ENCODE measurements at places on chromosomes 6 and 20.

GRCh38 chr6:372336-372911, 19.1 kb upstream of the IRF4 start:
- DNase-seq, result no peak

DNA sequence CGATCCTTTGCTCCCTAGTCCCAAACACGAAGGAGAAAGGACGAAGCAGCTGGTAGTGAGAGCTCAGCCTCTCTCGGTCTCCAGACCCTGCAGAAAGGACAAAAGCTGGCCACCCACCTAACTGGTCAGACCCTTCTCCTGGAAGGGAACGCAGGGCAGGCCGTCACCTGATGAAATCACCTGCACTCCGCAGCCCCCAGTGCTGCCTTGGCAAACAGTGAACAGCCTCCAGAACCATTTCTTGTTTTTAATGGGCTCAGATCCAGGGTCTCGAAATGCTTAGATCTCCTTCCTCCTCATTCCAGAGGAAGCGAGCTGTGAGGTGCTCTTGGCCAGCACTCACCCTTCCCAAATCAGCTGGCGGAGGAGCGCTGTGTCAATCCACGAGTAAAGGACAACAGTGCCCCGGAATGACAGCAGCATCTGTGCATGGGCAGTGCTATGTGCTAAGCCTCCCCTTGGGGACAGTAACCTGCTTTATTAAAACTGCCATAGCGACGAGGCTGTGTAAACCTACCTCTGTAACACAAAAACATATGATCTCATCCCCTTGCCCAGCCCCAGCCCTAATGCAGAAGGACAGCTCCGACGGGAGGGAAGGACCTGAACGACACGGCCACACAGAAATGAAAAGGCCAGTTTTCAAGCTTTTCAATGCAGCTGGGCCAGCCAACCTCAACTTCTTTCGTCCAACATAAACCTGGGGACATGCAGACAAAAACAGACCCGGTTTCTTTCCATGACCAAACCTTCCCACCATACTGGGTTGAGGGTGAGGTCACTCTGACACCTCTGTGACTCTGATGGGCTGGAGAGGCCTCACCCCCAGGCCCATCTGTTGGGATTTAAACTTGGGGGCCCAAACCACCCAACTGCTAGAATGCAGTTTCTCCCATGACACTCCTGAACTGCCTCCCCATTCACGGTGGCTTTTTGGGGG, 43.3 kb downstream of the SULF2 start:
- no peak for DNase-seq

- no peak for DNase-seq
Observed at GRCh38 chr6:129236001-129236517, 353.1 kb downstream of the LAMA2 start.

- no peak for DNase-seq
Observed at GRCh38 chr20:55160037-55160436, 684.6 kb downstream of the DOK5 start.

DNA sequence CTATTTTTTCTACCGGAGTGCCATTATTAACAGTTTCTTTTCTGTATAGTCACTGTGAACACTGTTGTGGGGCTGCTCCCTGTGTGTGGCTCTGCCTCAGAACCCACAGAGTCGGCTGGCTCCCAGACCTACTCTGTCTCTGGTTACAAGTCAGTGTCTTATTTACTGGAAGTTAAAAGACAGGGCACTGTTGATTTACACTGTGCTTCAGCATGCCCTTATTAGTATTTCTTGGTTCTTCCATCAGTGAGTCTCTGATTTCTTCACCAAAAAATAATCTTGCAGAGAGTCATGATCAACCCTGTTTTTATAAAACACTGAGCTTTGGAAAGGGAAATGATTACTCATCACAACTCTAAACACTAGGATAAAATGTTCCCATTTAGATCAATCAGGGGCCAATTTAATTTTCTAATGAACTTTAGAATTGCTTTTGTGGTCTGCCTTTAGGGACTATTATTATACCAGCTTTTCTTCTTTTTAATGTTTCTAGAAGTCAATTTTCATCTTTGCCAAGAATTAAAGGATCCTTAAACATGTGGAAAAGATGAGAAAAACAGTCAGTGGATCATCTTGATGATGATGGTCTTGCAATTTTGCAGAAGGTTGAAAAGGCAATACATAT, 92.6 kb downstream of the UTRN start:
- no peak for DNase-seq

- no peak for DNase-seq
Observed at GRCh38 chr6:135630789-135631376, 133.3 kb upstream of the AHI1 start.

DNA sequence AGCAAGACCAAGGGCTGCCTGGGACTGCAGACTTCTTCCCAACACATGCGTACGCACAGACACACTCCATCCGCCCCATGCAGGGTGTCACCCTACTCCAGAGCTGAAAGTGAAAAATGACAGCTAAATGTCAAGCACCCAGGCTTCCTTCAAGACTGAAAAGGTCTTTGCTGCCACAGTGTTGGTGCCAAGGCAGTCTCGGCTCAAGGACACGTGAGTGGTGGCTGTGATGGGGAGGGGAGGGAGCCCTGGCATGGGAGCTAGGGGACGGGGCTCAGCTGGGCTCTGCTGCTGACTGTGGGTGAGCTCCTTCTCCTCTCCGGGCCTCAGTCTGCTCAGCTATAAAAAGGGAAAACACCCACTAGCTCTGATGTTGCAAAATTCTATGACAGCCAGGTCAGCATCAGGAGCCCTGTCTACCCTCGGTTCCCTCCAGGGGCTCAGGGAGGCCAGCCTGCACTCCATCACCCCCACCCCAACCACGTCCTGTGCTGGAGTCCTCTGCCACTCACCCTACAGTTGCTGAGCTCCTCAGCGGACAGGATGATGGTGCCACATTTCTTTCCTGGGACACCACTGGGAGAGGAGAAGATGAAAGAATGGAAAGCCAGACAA, 47.6 kb downstream of the CPNE5 start:
- no peak for DNase-seq

DNA sequence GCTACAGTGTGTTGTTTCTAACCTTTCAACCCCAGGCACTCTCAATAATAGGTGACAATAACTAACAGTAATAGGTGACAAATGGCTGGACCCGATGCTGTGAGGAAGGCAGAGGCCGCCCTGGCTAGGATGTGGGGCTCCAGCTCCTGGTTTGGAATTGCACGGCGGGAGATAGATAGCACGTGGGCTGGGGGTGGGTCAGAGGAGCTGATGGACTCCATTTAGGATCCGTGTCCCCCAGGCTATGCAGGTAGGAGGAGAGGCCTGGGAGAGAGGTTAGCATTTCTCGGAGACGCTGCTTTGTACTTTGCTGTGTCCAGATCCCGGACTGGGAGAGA, 61.4 kb downstream of the EZR start:
- no peak for DNase-seq

DNA sequence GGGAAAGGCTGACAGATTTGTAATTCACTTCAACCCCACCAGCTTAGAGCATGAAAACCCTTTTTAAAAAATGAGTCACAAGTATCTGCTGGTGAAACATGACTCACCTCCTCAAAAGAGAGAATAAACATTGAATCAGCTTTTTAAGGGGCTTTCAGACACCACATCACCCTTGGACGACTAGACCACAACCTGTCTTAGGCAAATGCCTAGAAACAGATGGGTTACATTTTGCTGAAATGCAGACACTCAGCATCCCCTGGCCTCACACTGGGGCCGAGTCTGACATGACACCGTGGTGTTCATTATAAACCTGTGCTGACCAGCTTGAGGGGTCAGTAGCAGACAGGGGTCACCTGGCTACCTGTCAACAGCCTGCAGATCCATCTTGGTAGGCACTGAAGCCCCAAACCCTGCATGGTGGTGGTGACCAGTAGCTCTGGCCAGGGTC, 175.3 kb upstream of the CST7 start:
- DNase-seq, result no peak

DNA sequence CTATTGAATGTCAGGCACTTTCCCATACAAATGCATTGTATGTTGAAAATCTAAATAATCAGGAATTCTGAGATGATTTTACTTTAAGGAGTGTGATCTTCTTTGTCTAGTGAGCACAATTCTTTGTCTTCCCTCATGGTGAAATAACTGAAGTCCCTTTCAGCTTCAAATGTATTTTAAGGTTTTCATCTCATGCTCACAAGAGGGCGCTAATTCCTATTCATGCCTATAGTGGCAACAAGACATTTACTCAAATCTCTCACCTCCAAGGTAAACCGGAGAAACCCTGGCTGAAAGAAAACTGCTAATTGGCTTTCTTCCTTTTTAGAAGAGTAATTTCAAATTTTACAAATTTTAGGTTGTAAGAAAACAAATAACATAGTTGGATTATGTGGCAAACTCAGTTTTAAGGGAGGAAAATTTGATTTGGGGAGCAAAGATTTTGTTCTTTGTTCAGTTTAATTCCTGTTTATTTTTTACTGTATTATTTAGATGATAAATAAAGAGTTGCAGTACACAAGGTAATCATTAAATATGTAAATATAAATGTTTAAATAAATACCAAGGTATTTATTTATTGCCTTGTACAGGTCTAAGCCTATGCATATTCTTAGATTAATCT, 69.1 kb downstream of the SLC35F1 start:
- DNase-seq, result no peak

GRCh38 chr6:3577517-3577916, 120.7 kb upstream of the SLC22A23 start:
- no peak for DNase-seq

- no peak for DNase-seq
Observed at GRCh38 chr6:44105993-44106740, 21.1 kb downstream of the MRPL14 start.

- no peak for DNase-seq
Observed at GRCh38 chr20:62577490-62577836, 64.8 kb upstream of the SLCO4A1 start.

- no peak for DNase-seq
Observed at GRCh38 chr6:168737481-168737880, 296.5 kb downstream of the SMOC2 start.

DNA sequence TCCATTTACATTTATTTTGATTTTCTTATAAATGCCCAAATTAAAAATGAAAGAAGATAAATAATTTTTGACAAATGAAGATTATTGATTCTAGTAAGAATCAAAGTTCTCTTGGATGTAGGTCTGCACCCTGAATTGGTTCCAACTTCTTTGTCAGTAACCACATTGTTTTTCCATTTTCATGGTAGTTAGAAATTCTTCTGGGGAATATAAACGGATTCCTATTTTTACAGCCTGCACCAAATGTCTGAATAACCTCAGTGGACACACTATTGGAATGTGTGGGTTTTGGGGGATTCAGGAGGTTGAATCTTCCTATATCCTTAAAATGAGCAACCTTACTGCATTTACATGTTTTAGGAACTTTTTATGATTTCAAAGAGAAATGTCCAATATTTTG, 1085.3 kb upstream of the MAP3K7 start:
- no peak for DNase-seq

- DNase-seq, result no peak
Observed at GRCh38 chr6:71072508-71072907, 115.6 kb upstream of the B3GAT2 start.

GRCh38 chr6:136529710-136530109, 20.5 kb downstream of the MAP7 start:
- no peak for DNase-seq

DNA sequence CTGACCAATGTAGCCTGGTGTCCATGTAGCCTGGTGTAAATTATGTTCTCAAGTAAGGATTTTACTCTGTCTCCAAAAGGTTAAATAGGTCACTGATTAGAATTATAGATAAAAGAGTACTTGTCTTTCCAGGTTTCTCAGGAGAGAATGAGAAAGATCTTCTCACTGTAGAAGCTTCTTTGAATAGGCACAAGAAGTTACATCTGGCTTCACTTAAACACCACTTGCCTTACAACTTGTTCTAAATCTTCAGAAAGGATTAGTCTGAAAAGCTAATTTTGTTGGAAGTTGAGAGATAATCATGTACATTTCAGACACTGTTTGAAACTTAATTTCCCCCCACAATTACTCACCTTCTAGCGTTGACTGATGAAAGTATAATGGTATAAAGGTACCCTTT, 275.3 kb downstream of the FARS2 start:
- no peak for DNase-seq

- DNase-seq, result no peak
Observed at GRCh38 chr6:109632405-109632804, 58.6 kb downstream of the AK9 start.

- DNase-seq, result no peak
Observed at GRCh38 chr6:167569041-167569805, 244.3 kb downstream of the TTLL2 start.

DNA sequence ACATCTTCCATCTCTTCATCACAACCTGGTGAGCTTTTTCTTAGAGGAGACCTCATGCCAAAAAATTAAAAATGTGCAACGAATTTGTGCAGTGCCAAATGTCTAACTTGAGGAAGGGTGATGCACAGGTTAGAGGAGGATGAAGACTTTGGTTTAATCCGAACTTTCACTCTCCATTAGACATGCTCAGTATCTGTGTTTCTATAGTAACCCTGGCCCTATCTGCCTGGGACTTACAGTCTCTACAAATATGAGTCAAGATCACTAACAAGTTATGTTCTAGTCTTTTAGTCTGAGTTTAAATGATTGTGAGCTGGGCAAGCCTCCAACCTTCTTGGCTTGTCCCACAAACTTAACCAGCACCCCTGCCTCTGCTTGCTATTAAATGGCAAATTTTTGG, 377.0 kb downstream of the BMP2 start:
- DNase-seq, result no peak

- no peak for DNase-seq
Observed at GRCh38 chr6:132812255-132812732, 2.1 kb upstream of the RPS12 start.

DNA sequence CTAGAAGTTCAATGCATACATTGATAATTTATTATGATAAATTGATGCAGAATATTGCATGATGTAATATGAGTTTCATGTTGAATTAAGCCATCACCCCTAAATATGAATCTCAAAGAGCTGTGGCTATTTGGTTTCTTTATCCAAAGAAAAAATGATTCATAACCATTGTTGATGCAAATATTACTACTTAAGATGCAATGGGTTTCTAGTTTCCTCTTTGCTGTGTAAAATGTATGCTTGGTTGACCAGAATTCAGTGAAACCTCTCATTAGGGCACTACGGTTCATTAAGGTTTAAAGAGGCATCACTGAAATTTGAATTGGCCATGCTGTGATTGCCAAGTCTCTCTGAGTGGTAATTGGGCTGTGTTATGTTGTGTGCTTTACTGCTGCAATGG, 492.5 kb upstream of the FLRT3 start:
- DNase-seq, result no peak

DNA sequence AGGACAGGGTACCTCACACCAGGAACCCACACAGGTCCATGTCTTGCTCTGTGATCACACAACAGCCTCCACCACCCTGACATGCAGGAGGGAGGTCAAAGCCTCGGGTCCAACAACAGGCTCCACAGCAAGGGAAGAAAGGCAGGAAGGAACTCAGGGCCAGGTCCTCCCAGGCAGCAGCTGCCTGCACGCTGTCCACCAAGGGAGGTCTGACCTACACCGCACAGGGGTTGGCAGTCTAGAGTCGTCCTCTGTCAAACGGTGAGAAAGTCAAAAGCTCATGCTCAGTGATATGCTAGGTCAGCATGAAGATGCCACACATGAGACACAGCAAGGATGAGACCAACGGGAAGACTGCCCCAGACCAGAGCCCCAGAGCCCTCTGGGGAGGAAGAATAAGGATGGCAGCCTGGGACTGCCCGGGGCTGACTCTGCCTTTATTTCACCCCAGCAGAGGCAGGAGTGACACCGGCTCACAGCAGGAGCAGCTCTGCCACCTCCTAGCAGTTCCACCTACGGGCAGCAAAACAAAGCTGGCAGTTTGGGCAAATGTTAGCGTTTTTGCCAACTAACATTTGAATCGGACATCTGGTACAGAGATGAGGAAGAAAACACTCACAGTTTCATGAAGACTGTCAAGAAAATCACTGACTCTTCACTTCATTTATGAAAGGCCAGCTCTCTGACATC, 8.5 kb downstream of the GMEB2 start:
- no peak for DNase-seq

- DNase-seq, result no peak
Observed at GRCh38 chr6:119196715-119197114, 118.3 kb upstream of the FAM184A start.
